ENCODE measurements at places on chromosomes 12 and 14.

GRCh38 chr14:21192875-21193535, 37.1 kb upstream of the OR5AU1 start:
- DNase-seq = peak; percentile 28

GRCh38 chr12:121968876-121969275, 50.5 kb downstream of the CFAP251 start:
- DNase-seq = no peak

DNA sequence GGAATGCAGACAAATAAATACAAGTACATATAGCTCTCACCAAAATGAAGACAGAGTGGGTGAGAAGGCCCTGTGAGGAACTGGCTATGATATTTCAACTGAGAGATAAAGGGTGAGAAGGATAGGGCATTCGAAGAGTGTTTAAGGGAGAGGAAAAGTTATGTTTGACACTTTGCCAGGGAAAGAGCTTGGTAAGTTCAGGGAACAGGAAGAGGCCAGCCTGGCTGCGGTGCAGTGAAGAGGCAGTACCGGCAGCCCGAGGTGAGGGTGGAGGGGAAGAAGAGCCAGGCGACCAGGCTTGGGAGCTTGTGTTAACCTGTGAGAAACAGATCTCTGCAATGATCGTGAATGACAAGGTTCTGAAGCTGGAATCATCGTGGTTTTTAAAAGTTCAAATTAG, 84.7 kb upstream of the RFX4 start:
- no peak for DNase-seq

- no peak for DNase-seq
These were observed 63.0 kb upstream of the PRMT8 start for GRCh38 chr12:3427956-3428355.

- no peak for DNase-seq
These were observed 21.6 kb upstream of the AMN start for GRCh38 chr14:102900631-102901571.

GRCh38 chr14:75301666-75302325, 23.2 kb downstream of the FOS start:
- DNase-seq = peak; percentile 26

GRCh38 chr12:7557227-7557626, 53.6 kb upstream of the CD163 start:
- no peak for DNase-seq

- no peak for DNase-seq
These were observed 12.4 kb downstream of the TECPR2 start for GRCh38 chr14:102375119-102375518.

DNA sequence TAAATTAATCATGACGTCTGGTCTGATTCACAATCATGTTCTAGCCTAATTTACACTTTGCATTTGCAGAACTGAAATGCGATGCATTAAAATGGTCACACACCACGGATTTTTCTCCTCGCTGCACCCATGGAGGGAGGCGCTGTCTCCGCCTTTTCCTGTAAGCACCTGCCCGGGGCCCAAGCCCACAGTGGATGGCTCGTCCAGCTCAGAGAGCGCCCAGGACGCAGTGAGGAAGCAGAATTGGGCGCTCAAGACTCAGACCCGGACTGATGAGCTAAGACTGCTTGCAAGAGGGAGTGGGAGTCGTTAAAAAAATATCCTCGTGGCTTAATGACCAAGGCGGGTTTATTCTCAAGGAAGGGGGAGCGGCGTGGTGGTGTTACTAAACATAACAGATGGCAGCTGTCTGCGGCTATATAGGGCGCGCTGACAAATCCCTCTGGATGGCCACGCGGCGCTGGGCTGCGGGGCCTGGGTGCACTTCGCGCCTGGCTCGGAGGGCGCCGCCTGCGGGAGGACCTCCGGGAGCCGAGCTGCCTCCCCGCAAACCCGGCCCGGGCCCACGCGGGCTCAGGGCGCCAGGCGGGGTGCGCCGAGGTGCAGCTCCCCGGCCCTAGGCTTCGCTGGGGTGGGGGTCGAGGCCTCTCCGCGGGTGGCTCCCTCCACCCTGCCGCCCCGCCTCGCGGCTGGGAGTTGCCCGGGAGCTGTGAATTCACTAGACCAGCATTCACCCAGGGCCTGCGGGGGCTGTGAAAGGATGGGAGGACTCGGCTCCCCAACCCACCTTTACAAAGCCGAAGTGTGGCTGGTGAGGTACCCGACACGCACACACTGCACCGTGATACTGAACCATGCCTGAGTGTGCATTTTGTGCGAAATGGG, 78.7 kb downstream of the PPM1A start:
- peak; percentile 25 for DNase-seq

GRCh38 chr14:61285364-61285763, 4.2 kb upstream of the TMEM30B start:
- DNase-seq = no peak

GRCh38 chr14:22158560-22158959, 430.5 kb downstream of the DAD1 start:
- DNase-seq = no peak

- no peak for DNase-seq
These were observed 36.5 kb downstream of the PAPLN start for GRCh38 chr14:73273799-73274198.

DNA sequence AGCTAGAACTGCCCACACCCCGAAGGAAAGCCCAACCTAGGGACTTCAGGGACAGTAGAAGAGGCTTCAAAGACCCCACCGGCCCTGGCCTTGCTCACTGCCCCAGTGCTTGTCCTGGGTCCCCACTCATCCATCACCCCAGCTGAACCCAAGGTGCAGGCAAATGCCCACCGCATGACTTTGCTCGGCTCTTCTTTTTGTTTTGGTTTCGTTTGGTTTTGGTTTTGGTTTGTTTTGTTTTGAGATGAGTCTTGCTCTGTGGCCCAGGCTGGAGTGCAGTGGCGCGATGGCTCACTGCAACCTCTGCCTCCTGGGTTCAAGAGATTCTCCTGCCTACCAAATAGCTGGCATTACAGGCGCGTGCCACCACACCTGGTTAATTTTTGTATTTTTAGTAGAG, 9.0 kb downstream of the CCDC85C start:
- no peak for DNase-seq

GRCh38 chr12:114194956-114195355, 211.0 kb downstream of the TBX5 start:
- no peak for DNase-seq

DNA sequence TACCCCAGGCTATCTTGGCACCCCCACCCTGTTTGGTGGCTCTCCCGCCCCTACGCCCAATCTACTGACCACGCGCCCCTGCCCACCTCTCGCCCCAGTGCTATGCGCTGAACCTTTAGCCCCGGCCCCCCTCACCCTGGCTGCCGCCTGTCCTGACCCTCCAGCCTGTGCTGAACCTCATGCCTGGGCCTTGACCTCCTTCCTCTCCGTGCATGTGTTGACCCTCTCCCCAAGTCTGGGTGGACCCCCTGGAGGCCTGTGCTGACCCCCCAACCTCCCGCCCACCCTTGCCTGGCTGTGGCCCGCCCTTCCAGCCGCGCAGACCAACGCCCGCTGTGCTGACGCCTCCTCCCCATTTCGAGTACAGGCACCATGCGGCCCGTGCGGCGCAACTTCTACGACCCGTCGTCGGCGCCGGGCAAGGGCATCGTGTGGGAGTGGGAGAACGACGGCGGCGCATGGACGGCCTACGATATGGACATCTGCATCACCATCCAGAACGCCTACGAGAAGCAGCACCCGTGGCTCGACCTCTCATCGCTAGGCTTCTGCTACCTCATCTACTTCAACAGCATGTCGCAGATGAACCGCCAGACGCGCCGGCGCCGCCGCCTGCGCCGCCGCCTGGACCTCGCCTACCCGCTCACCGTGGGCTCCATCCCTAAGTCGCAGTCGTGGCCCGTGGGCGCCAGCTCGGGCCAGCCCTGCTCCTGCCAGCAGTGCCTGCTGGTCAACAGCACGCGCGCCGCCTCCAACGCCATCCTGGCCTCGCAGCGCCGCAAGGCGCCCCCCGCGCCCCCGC, 20.7 kb downstream of the DTX1 start:
- no peak for DNase-seq

DNA sequence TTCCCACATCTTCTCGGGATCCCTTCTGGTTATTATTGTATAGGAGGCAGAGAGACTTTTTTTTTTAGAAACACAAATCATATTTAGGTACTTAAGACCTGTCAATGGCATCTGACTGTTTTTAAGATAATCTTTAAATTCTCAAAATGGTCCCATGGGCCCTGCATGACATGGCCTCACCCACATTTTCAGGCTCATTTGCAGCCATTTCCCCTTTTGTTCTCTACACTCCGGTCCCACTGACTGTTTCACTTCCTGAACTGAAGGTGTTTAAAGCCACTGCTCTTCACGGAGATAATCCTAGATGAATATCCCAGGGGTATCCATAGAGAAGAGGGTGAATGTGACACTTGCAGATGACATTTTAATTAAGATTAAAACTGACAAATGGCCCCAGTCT, 12.3 kb upstream of the C12orf71 start:
- no peak for DNase-seq

- no peak for DNase-seq
These were observed 156.6 kb downstream of the CALM1 start for GRCh38 chr14:90553298-90553920.

DNA sequence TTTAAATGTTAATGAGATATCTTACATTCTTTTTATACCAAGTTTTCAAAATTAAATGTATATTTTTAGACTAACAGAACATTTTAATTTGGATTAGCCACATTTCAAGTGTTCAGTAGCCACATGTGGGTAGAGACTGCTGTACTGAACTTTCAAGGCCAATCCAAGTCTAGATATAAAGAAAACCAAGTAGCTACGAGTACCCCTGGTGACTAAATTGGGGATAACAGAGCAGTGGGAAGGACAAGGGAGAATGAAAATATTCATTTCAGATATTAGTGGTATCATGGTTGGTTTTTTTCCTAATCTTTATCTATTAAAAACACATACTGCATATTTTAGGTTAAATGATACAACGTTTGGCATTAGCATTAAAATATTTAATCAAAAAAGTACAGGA, 69.4 kb upstream of the RHOJ start:
- no peak for DNase-seq

GRCh38 chr12:120098756-120099470, 17.6 kb downstream of the RAB35 start:
- DNase-seq = no peak

DNA sequence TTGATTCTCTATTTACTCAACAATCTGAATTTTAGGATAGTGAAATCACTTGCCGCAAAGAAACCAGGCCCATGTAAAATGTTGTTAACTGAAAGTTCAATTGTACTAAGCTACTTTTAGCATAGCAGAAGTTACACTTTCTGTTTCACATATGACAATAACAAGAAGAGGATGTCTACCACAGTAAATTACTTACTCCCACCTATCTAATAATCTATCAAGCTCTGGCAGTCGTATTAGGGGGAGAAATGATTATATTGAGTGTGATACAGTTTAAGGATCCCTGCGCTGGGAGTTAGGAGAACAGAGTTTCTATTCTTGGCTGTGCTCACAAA, 66.5 kb upstream of the CAND1 start:
- no peak for DNase-seq

DNA sequence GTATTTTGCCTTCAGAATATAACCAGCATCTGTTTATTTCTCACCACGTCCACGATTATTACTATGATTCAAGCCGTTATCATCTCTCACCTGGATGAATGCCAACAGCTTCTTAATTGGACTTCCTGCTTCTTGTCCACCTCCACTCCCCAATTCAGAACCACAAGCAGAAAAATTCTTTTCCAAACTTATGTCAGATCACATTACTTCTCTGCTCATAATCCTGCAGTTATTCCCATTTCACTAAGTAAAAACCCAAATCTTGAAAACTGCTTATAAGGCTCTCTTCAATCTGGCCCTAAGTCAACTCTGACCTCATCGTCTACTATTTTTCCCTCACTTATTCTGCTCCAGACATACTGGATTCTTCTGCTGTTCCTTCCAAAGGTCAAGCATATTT, 2.0 kb downstream of the CRY1 start:
- DNase-seq = peak; percentile 82

- DNase-seq = peak; percentile 23
These were observed 214.9 kb downstream of the KTN1 start for GRCh38 chr14:55794655-55795595.

- peak; percentile 24 for DNase-seq
These were observed 163.3 kb upstream of the NTF3 start for GRCh38 chr12:5268424-5269210.

GRCh38 chr12:130496516-130497120, 158.9 kb downstream of the PIWIL1 start:
- DNase-seq = no peak

GRCh38 chr14:51398898-51399297, 158.9 kb downstream of the TMX1 start:
- DNase-seq = peak; percentile 85

- no peak for DNase-seq
These were observed 381.8 kb downstream of the BTG1 start for GRCh38 chr12:91763654-91764370.

GRCh38 chr14:49220492-49220891, 365.7 kb downstream of the RPS29 start:
- DNase-seq = no peak

GRCh38 chr12:52792185-52793029, 3.5 kb downstream of the KRT3 start:
- no peak for DNase-seq

DNA sequence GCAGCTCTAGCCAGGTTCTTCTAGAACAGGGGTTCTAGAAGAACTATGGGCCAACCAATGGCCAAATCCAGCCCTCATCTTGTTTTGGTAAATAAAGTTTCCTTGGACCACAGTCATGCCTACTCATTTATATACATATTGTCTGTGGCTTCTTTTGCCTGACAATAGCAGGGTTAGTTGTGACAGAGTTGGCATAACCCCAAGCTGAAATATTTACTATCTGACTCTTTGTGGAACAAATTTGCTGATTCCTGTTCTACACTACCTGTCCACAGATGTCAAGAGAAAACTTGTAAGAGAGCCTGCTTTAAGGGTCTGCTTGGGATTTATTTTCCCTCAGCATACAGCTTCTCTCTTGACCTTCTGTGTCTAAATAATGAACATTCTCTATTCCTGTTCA, 289.0 kb downstream of the KSR2 start:
- DNase-seq = peak; percentile 61

DNA sequence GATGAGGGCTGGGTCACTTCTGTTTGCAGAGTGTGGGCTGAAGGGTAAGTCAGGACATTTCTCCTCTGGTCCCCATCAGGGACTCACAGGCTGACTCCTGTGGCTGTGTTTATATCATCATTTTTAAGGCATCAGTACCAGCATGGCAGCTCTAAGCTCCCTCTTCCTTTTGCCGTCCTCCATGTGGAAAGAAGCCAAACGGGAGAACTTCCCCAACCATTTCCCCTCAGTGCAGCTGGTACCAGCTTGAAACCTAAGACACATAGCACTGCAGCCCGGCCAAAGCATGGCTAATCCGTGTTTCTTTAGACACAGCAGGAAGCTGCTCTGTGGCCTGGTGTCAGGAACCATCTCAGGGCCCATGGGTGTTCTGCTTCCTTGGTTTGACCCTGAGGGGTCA, 31.9 kb upstream of the ATP2A2 start:
- no peak for DNase-seq

- peak; percentile 87 for DNase-seq
These were observed at the start of gene STAT6 for GRCh38 chr12:57111031-57111734. Gene STAT6 (minus strand): TSS chr12:57111362. CDS start chr12:57108278, 3,084 bp downstream.

GRCh38 chr12:108333898-108334699, 5.0 kb downstream of the CMKLR1 start:
- DNase-seq = peak; percentile 20

GRCh38 chr14:59931237-59931636, 11.3 kb downstream of the LRRC9 start:
- no peak for DNase-seq
